ENCODE measurements at places on chromosomes 12 and 14.

DNA sequence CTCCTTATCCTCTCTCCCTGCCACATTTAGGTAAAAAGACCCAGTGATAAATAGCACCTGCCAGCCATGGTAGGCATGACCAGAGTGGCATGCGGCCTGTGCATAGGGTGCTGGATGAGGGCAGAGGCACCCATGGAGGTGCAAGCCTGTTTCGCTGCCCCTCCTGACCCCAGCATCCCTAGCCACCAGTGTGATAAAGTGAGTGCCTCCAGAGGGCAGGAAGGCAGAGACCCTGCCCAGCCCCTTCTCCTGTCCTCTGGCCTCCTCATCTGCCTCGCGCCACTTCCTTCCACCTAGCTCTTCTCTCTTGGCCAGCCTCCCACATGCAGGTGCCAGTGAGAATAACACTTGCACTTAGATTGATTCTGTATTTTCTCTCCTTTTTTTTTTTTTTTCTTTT lies 108.3 kb upstream of the FUT8 start:
- no peak for DNase-seq

- no peak for DNase-seq
Observed at GRCh38 chr14:48738186-48738925, 847.8 kb downstream of the RPS29 start.

DNA sequence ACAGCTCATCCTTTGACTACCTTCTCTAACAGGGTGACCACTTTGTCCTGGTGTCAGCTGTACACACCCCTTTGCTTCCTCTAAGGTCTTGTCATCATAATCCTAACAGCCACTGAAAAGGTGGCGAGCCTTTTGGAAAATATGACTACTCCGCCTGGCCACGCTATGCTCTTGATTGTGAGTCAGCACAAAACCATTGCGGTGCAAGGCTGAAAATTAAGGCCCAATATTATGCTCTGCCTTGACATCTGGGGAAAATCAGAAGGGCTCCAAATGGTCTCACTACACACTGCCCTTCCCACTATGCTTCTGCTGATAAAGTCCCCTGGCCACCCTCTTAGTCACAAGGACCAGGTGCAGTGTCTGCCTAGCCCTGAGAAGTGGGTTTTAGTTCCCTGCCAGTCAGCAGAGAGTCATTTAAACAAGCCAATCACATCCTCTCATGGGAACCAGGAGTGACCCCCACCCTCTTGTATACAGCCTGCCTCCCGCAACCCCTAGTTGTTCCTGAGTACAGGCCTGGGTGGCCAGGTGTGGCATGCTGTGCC lies 34.3 kb downstream of the FGD6 start:
- no peak for DNase-seq

GRCh38 chr14:95234426-95234825 lies 77.1 kb upstream of the DICER1 start:
- DNase-seq: no peak

- no peak for DNase-seq
Observed at GRCh38 chr12:78118486-78118885, 287.8 kb downstream of the NAV3 start.

DNA sequence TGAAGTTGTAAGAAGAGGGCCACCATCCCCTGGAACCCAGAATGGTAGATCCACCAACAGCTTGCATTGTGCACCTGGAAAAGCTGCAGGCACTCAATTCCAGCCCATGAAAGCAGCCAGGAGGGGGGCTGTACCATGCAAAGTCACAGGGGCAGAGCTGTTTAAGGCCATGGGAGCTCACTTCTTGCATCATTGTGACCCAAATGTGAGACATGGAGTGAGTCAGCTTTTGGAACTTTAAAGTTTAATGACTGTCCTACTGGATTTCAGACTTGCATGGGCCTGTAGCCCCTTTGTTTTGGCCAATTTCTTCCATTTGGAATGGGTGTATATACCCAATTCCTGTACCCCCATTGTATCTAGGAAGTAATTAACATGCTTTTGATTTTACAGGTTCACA lies 50.8 kb downstream of the SLC16A7 start:
- no peak for DNase-seq

DNA sequence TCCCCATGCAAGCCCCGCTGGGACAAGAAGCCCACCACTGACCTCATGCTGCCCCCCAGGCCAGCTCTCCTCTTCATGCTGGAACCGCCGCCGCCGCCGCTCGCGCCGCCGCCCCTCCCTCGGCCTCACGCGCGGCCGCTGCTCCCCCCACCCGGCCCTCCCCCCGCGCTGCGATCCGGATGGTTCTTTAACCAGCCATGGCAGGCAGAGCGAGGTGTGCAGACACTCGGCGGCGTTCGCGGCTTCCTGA lies at the start of gene DCAF5:
DCAF5 (minus strand) TSS at position 218 of the 250 bp plus-strand sequence; CDS start at position 77, 141 bp downstream.
- DNase-seq: peak; percentile 94

DNA sequence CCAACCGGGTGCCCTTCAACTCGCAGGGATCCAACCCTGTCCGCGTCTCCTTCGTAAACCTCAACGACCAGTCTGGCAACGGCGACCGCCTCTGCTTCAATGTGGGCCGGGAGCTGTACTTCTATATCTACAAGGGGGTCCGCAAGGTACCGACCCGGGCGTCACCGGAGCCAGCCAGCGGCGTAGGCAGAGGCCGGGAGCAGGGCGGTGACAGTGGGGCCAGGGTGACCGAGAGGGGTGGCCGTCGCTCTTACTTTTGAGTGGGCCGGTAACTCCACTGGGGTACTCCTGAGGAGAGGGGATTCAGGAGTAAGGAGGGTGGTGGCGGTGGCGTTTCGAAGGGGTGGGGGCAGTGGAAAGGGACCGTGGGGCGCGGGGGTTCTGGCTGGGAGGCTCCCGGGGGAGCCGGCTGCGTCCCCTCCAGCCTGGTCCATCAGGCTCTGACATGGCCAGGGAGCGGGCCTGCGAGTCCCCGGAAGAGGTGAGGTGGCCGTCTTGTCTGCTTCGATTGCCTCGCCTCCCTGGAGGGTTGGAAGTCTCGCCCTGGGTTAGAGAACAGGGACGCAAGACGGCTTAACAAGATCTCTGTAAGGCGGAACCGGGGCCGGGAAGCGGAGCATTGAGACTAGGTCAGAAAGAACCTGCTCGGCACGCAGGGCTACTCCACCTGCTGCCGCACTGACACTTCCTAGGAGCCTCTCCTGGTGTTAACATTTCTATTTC lies 491 bp downstream of the WDR20 start:
- peak; percentile 23 for DNase-seq

DNA sequence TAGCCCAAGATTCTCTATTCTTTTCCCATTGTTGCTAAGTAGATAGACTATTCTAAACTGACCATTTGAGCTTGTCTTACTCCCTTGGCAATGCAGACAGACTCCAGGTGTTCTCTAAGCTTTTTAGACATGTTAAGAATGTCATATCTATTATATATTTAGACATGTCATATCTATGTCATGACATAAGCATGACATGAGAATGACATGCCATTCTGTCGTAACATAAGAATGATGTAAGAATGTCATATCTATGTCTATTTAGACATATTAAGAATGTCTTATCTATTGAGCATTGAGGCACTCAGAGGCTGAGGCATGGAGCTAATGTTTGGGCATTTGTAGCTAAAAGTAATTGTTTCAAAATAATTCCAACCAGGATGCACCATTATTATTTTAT lies 277.3 kb upstream of the ATP2B1 start:
- no peak for DNase-seq

Measured in left ventricle myocardium inferior (tissue), 1 donor.